ENCODE measurements at places on chromosomes 13 and 19.
A peak's percentile ranks its signal among the peaks of the same experiment; 100 is the strongest.

DNA sequence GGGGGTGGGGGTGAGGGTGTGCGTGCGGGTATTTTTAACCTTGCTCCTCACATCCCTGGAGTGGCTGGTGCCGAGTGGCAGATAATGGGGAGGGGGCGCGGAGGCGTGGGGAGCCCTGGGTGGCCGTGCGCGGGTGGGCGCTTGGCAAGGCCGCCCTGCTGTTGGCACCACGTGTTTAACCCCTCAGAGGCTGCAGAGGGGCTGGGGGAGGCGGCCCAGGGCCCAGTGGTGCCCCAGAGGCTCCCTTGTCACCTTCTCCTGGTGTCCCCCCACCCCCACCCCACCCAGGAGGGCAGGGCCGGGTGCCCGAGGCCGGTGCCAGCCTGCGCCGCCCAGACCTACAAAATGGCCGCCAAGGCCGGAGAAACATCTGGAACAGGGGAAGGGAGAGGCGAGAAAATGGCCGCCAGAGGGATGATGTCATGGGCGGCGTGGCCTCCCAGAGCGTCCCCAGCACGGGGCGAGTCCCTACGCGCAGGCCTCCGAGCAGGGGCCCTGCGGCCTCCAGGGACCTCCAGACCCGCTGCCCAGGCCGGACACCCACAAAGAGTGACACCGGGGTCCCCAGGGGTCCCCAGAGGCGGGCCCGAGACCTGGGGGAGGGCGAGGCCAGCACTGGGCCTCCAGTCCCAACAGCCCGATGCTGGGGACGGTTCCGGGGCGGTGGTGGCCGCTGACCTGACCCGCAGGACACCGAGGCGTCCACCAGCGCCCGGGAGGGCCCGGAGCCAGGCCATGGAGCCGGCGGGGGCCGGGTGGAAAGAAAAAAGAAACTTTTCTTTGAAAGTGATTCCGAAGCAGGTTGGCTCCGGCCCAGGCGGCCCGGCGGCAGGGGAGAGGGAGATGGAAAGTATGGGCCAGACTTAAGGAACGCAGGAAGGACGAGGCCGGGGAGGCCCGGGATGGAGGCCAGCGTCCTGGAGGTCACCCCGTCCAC, 38.2 kb downstream of the NFIC start:
- DNase-seq, result no peak

DNA sequence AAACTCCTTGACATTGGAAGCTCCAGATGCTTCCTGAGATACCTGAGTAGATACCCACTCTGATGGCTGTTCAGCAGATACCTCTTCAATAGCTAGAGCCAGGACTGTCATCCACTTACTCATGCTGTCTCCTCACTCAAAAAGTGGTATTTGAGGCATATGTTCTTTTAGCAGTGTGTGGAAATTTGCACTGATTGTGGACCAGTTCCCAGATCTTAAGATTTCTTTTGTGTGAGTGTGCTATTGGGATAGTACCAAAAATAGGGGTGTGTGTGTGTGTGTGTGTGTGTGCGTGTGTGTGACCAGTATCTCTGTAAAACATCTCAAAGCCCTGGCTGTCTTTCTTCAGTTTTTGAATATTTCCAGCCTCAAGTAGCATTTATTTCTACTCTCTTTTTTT, 108.3 kb downstream of the SLITRK5 start:
- DNase-seq, result no peak

GRCh38 chr19:3607303-3608078, 816 bp upstream of the TBXA2R start:
- no peak for DNase-seq

DNA sequence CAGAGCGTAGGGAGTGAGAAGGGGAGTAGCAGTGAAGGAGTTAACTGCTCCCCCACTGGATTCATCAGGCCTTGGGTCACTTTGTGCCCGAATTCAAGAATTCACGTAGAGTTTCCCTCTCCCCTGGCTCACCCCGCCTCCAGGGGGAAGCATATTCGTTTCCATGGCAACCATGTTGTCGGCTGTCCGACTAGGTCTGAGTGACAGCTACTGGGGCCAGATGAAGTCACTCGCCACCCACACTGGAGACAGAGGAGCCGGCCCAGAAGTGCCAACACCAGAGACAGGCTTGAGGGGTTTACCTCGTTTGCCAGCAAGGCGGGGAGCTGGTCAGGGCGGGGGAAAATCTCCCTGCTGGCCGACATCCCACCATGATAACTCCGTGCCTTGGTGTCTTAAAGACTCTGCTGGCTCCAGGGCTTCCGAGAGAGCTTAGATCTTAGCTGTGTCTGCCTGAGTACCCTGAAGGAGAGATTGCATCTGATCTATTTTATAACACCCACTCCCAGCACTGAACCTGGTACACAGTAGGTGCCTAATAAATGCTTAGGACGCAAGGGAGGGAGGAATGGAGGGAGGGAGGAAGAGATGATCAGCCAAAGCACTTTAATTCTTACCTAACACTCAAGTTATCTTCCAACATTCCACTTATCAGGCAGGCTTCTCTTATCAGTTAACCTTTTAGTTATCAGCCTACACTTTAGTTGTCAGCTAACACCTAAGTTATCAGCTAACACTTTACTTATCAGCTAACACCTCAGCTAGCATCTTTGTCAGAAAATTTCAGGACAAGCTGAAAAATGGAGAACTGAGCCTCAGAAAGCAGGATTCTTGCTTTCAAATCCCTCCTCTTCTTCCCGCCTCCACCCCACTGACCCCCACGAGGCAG, 57.2 kb upstream of the ZNRF4 start:
- no peak for DNase-seq

DNA sequence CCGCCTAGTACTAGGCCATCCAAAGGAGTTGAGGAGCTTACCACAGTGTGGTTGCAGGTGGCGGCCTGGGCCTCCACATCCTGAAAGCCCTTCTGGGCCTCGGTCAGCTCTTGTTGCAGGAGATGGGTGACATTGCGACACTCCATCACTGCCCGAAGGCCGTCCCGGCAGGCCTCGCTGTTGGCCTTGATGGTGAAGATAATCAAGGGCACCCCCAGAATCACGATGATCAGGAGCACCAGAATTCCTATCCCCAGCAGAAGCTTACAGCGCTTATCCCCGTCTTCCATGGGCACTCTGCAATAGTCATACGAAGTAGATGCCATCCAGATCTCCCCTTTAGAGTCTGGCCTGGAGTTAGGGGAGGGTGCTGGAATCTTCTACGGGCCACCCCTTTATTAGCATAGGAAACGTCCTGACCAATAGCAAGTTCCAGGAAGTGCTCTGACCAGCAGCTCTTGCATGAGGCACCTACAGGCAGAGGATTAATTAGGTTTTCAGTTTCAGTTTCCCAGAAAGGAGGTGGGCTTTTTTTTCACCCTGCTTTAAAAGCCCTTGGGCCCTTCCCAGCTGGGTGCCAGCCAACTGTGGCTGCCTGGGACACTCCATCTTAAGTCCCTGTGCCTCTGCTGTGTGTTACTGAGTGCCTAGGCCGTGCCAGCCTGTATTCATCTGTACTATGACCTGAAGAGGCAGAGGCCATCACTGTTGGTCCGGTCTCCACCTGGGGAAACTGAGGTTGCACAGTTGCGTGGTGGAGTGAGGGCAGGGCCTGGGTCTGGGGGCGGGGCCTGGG, at the start of gene BST2:
Gene BST2, minus strand, starts transcription at position 381 of the 796 bp plus-strand sequence. Its CDS starts 55 bp downstream, at position 326.
- DNase-seq, result peak; percentile 36

GRCh38 chr19:46902402-46902766, 41.6 kb downstream of the ARHGAP35 start:
- DNase-seq, result no peak

DNA sequence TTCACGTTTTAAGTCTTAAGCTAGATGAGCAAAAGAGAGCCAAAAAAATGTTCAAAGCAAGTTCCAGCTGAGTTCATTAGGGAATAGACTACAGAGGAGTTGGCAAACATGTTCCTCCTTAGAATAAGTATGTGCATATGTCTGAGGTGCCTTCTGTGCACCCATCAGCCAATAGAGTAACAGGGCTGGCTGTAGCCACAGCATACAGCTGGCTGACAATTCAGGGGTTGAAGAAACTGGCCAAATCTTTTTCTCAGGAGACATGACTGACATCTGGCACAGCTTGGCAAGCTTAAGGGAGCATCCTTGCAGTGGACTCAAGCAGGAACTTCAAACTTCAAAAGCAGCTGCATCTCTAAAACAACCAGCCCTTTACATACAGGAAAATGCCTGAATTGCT, 414.8 kb upstream of the PCDH20 start:
- no peak for DNase-seq

DNA sequence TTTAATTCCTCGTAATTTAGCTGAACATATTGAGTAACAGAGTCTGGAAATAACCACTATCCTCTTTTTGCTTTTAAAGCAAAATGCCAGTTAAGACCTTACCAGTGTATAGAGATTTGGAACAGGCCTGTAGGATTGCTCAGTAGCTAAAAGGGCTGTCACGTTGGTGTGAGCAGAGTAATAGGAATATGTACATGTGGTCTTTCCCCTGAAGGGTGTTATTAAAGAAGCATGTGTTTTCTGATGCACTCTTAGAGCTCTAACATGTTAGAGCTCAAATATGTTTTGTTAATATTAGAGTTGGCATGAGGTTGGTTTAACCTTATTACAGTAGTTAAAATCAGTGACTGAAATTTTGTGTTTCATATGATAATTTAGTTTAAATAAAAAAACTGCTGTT, 172.9 kb downstream of the PDS5B start:
- no peak for DNase-seq

DNA sequence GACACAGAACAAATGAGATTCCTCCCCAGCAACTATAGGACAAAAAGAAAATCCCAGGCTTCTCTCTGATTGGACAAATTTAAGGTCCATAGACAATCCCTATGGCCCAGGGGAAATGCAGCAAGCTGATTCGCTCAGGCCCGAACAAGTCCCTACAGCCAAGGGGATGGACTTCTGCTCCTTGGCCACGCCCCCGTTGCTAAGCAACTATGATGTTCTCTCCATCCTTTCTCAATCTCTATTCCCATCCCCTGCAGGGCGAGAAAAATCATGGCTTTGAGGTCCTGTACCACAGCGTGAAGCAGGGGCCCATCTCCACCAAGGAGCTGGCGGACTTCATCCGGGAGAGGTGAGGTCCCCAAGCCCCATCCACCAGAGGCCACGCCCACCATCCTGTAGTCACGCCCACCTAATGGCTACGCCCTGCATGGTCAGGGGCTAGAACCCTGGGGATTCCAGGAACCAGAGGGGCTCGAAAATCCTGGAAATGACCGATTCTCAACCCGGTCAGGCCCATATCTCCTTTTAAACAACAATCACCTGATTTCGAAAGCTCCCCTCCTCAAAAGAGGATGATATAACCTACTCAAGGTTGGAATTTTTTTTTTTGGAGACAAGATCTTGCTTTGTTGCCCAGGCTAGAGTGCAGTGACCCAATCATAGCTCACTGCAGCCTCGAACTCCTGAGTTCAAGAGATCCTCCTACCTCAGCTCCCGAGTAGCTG, 11.4 kb downstream of the FCHO1 start:
- DNase-seq, result no peak

GRCh38 chr13:21046203-21046602, 15.2 kb downstream of the LATS2 start:
- no peak for DNase-seq

DNA sequence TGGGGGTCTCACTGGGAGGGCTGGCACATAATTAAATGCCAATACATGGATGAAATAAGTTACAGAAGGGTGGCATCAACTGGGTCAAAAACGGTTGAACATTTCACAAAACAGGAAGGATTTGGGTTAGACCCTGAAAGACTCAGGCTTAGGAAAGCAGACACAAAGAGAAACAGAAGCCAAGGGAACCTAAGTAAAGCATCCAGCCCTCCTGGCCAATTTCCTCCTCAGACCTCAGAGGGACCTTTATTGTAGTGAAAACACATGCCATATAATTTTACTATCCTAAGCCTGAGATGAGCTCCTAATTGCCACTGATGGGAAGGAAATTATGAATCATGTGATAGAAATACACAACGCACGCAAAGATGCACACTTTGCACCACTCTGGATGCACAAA, 12.1 kb upstream of the CEACAM3 start:
- DNase-seq, result no peak

All from activated CD4-positive, alpha-beta T cell treated with anti-CD3 and anti-CD28 coated beads, Interleukin-2, amount 50 U/mL, for 4 hours (primary cell).